ENCODE measurements at places on chromosomes 3 and 15. TPM values are rescaled to one million over a fixed set of nuclear protein-coding genes. Genes with fewer than 3 reads are reported as not detected.

The ITIH4 gene
- total RNA-seq: 3.7 TPM

The STAC gene
- total RNA-seq: not detected

DNA sequence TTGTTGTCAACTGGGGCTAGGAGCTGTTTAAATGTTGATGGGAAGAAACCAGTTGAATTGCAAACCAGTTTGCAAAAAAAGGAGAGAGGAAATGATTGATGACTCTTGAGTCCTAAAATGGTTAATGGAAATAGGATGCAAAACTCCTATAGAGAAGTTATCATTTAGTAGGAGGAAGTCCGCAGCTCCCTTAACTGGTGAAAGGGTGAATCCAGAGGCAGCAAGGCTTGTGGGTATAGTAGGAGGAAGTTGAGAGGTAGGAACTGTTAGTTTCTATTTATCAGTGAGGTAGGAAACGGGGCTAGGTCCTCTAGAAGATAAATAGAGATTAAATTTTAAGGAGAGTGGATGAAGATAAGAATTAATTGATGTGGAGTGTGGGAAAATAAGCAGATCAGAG lies 15.4 kb downstream of the IREB2 start:
- no peak overlapping the region for H3K4me3 ChIP-seq
- no peak overlapping the region for H3K27ac ChIP-seq
- no peaks in the 10 kb centered on the region for H3K4me1 ChIP-seq
- H3K36me3 ChIP-seq: no peaks in the 10 kb centered on the region
- no peaks in the 10 kb centered on the region for H3K27me3 ChIP-seq
- no peak for DNase-seq

- no peaks in the 10 kb centered on the region for H3K4me1 ChIP-seq
- H3K27me3 ChIP-seq: no peaks in the 10 kb centered on the region
These were observed 731.6 kb downstream of the NAALADL2 start for GRCh38 chr3:175590745-175591144.

The COL6A5 gene
- not detected for total RNA-seq

DNA sequence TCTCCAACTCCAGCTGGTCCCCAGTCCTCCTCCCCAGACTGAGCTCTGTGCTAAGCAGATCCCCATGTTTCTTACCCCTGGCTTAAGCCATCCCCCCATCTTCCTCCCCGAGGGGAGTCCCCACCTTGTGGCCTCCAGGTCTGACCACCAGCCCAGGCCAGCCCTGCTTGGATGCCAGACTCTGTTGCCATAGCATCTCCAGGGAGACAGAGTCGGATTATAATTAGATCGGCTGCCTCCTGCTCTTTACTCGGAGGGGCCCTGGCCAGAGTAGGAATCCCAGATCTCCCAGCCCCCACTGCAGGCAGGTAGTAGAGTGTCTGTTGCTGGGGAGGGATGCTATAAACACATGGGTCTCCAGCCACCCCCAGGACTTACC lies 2.4 kb downstream of the KLHDC8B start:
- H3K27ac ChIP-seq: no peak overlapping the region
- H3K4me1 ChIP-seq: peaks cover 6% of the 10 kb centered on the region
- H3K27me3 ChIP-seq: no peaks in the 10 kb centered on the region
- H3K36me3 ChIP-seq: no peaks in the 10 kb centered on the region
- DNase-seq: no peak
- H3K4me3 ChIP-seq: no peak overlapping the region

The ECE2 gene
- total RNA-seq: not detected

- peaks cover 13% of the 10 kb centered on the region for H3K4me1 ChIP-seq
- no peaks in the 10 kb centered on the region for H3K27me3 ChIP-seq
- no peaks in the 10 kb centered on the region for H3K36me3 ChIP-seq
These were observed 20.7 kb downstream of the TRANK1 start for GRCh38 chr3:36923981-36924743.

GRCh38 chr3:84318273-84318809 lies 640.4 kb upstream of the CADM2 start:
- DNase-seq: no peak
- H3K4me1 ChIP-seq: no peaks in the 10 kb centered on the region
- no peaks in the 10 kb centered on the region for H3K36me3 ChIP-seq
- H3K27me3 ChIP-seq: no peaks in the 10 kb centered on the region
- H3K27ac ChIP-seq: no peak overlapping the region

- H3K27me3 ChIP-seq: no peaks in the 10 kb centered on the region
- no peaks in the 10 kb centered on the region for H3K4me1 ChIP-seq
- H3K27ac ChIP-seq: no peak overlapping the region
- H3K36me3 ChIP-seq: peaks cover 3% of the 10 kb centered on the region
These were observed 59.8 kb downstream of the TRIM71 start for GRCh38 chr3:32877598-32877997.

The GHSR gene
- total RNA-seq: not detected
